ENCODE measurements at places on chromosomes 6 and 20.

DNA sequence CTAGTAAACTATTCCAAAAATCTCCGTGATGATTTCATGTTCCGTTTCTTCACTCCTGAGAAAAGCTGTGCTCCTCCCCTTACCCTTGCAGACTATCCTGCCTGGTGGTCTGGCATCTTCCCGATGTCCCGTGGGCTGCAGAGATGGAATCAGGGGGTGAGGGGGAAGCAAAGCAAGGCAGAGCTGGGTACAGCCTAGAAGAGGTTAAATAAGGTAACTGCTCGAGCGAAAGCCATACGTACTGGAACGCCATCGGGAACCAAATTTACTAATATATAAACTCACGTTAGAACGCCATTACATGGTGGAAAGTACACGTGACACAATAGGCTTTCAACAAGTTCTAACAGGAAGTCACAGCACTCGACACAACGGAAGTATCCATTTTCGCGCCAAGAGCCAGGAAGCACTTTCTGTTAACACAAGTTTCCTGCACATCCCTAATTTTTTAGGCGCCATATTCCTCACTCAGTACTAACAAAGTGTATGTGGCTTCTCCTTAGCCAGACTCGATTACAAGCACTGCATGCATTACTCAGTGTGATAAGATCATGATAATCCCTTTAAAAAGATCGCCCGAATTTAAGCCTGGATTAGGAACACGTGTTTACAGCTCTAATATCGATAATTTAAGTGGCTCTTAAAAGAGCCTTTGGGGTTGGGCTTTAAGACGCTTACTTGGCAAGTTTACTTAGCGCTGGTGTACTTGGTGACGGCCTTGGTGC lies 101.6 kb upstream of the PRSS16 start:
- peak; percentile 72 for DNase-seq

DNA sequence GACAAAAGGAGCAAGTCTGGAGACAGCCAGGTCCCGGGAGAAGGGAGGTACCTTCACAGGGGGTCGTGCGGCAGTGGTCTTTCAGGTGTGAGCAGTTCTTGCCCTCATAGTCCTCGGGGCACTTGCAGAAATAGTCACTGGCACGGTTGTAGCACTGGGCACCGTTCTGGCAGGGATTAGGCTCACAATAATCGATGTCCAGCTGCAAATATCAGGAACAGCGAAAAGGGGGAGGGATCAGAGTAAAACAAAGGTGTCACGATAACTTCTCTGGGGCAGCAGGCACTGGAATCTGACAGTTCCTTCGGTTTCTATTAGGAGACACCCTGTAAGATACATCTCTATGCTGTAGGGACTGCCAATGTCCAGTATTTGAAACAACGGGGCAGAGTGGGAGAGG lies 25.9 kb downstream of the JAG1 start:
- DNase-seq = no peak

GRCh38 chr6:7144872-7145584 lies 37.3 kb downstream of the RREB1 start:
- no peak for DNase-seq

DNA sequence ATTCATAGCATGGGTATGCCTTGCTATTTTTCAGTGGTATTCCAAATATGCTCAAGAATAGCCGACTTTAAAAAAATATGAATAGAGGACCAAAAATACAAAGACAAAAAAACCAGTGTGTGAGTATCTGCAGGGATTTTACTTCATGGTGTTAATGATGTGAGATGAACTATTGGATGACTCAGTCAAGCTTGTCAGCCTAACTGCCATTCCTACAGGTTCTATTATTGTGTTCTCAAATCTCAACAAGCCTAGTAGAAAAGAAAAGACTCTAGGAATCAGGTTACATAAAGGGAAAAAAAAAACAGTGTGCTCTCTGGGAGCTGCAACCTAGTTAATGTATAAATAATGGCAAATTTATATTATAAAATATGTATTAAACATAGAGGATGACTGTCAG lies 588.4 kb upstream of the BTBD3 start:
- DNase-seq = no peak

DNA sequence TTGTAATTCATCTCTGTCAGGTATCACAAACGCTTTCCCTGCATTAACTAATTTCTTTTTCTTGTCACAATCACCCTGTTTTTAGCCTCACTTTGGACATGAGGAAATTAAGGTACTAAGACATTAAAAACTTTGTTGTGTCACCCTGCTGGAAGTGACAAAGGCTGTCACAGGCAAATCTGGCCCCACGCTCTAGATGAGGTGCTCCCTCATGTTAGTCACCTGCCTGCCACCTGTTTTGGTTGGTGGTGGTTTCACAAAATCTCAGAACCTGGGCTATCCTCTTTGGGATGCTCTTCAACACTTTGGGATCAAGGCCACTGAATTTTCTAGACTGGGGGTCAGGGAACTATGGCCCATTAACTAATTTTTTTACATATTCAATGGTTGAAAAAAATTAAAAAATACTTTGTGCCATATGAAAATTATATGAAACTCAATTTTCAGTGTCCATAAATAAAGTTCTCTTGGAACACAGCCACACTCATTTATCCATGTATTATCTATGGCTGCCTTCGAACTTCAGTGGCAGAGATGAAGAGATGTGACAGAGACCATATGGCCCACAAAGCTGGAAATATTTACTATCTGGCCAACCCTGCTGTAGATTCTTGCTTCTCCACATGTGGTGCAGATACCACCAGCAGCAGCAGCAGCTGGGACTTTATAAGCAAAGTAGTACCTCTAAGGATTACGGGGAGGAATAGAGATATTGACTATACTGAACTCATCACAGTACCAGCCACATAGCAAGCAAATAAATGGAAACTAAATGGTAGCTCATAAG lies 16.1 kb upstream of the TNFAIP3 start:
- DNase-seq = no peak

DNA sequence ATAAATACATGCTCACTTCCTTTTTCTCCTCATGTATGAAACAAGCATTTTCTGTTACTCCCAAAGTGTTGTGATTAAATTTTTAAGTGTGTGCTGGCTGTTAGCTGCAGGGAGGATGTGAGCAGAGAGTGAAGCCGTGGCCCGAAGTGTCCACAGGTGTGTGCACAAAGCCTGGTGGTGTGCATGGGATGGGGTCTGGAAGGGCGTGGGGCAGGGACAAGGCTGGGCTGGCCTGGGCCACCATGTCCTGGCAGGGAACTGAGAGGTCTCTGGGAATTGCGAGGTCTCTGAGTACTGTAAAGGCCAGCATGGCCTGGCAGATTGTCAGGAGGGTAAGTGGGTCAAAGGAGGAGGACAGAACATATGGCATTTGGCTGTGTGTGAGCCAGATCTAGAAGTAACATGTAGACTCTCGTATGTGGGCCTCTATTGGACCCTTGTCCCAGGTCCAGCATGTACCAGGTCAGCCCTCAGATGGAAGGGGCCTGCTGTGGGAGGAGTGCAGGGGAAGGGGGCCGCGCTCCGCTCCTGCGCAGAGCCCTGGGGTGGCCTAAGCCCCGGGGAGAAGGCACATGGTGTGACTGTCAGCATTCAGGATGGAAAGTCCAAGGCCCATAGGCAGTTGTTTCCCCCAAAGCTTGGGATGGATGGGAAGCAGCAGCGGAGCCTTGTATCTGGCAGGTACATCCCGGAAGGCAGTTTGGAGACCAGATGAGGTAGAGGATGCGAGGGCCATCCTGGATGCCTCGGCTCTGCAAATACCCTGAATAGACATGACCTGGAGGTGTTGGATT lies 45.1 kb upstream of the PHACTR3 start:
- no peak for DNase-seq

DNA sequence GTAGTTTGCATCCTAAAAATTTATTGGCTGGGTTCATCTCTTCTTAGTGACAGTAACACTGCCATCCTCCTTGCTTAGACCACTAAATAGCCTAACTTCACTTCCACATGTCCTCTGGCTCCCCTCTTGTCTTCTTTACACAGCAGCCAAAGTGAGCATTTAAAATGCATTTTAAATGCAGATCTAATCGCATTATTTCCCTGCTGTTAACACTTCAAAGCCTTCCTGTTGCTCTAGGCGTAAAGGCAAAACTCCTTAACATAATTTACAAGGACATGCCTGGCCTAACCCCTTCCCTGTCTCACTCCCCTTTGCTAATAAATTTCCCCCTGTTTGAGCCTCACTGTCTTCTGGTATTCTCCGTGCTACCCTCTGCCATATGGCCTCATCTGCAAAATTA lies 26.5 kb downstream of the NKAIN2 start:
- no peak for DNase-seq

DNA sequence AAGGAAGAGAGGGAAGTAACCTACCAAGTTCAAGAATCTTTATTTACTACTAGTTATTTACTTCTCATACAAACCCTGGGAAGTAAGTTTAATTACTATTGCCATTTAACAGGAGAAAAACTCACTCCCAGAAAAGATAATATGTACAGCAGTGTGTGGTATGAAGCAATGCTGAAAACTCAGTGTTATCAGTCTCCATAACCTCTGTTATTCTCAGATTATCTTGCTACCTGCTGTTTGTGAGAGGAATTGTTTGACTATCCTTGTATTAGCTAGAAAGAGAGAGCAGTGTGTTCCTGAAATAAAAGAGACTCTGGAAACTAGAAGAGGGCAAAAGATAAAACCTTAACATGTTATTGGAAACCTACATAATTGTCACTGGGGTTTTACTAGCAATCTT lies 38.2 kb downstream of the ADGRB3 start:
- no peak for DNase-seq

- DNase-seq = no peak
Measured at GRCh38 chr20:23160536-23161243, 74.6 kb upstream of the CD93 start.

DNA sequence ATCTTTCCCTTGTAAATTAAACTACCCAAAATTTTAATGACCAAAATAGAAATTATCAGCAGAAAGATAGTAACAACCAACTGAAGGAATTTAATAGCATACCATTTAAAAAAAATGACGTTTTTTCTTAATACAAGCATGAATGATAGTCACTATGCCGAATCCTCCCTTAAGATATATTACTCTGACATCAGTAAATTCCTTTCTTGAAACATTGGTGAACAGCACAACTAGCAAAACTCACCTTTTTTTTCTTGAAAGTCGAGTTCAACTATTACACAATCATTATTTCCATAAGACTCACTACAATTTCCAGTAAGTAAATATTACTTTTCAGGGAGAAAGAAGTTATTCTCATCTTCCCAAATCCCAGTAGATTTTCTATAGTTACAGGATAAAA lies 433.2 kb downstream of the GRIK2 start:
- DNase-seq = no peak

- DNase-seq = no peak
Measured at GRCh38 chr20:22824077-22824476, 211.0 kb upstream of the SSTR4 start.

- no peak for DNase-seq
Measured at GRCh38 chr6:139060332-139060731, 31.8 kb downstream of the ABRACL start.

DNA sequence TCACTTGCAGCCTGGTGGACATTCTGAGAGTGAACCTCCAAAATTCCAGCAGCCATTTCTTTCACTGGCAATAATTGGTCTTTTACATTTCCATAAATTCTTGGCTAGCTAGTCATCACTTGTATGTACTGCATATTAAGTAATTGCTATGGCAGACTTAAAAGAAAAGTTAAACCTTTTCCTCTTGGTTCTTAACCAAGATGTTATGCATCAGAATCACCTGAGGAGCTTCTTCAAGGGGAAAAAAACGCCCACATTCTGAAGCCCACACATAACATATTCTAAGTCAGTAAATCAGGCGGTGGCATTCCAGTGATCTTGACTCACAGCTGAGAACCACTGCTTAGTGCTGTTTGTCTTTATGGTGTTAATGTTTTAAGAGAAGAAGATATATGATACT lies 37.0 kb downstream of the CDC40 start:
- DNase-seq = no peak

- DNase-seq = no peak
Measured at GRCh38 chr6:21947731-21948386, 349.0 kb downstream of the PRL start.

DNA sequence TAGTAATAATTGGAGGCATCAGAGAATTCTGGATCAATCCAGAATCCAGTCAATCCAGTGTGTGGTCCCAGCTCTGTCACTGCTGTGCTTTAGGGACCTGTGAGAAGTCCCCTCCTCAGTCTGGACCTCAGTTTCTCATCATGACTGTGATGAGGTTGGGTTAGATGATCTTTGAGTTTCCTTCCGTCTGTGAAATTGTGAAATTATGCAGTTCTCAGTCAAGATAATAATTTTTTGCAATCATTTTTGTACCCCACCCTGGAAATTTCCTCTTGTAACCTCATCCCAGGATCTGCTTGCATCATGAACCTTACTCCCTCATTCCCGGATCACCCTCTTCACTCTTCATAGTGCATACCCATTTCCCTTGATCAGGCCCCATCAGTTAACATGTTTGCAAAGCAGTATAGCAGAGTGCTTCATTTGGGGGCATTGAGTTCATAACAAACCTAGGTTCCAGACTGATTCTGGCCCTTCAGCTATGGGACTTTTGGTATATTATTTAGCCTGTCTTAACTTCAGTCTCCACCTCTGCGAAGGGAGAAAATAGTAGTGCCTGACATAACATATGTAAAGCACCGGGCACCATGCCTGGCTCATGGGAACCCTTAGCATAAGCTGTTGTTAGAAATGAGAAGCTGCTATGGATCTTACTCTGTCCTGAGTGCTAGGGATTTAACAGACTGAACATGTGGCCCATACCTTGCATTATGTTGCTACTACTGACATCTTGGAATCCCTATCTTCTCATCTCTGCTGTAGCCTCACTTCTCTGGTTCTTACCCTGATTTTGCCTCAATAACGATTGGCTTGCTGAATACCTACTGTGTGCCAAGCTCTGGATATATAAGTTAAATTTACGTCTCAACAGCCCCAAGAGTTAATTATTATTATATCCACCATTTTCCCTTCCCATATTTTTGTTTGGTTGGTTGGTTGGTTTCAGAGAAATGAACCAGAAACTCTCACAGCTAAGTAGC lies 1.3 kb downstream of the ZNF76 start:
- no peak for DNase-seq

- no peak for DNase-seq
Measured at GRCh38 chr6:165616116-165616515, 46.9 kb downstream of the PDE10A start.

GRCh38 chr6:143107911-143108761 lies 47.4 kb downstream of the AIG1 start:
- DNase-seq = no peak

DNA sequence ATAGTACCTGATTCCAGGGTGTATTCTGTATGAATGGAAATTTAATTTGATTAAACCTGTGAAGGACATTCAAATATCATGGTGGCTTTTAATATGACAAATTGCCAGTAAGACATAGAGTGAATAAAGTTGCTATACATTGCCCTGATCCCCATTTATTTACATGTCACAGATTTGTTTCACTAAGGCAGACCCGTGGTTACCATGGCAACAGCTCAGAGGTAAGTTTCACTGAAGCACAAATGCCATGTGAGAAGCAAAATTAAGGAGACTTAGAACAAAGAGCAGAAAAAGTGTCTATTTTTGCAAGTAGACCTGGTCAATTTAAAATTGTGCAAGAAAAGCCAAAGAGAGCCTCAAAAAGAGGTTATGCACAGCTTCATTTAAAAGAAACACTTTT lies 63.7 kb downstream of the PXDC1 start:
- no peak for DNase-seq

- no peak for DNase-seq
Measured at GRCh38 chr6:36800223-36801076, 38.8 kb downstream of the CPNE5 start.
